ENCODE measurements at places on chromosomes 7 and 10. TPM values are rescaled to one million over a fixed set of nuclear protein-coding genes. Genes with fewer than 3 reads are reported as not detected.

GRCh38 chr7:126699707-126700106, 553.0 kb downstream of the GRM8 start:
- H3K4me3 ChIP-seq, result no peak overlapping the region
- no peaks in the 10 kb centered on the region for H3K4me1 ChIP-seq
- no peaks in the 10 kb centered on the region for H3K36me3 ChIP-seq

GRCh38 chr7:75616421-75617167, 122.1 kb downstream of the HIP1 start:
- H3K27me3 ChIP-seq, result no peaks in the 10 kb centered on the region
- no peaks in the 10 kb centered on the region for H3K36me3 ChIP-seq
- H3K4me3 ChIP-seq, result no peak overlapping the region
- no peak for DNase-seq
- H3K27ac ChIP-seq, result no peak overlapping the region

GRCh38 chr10:129760416-129760815, 203.7 kb downstream of the EBF3 start:
- peak overlapping the region; percentile 25 for H3K27ac ChIP-seq
- peaks cover 42% of the 10 kb centered on the region for H3K36me3 ChIP-seq
- DNase-seq, result no peak
- no peak overlapping the region for H3K4me3 ChIP-seq

Gene ANKRD30A
- not detected for total RNA-seq

Gene CCDC126
- 15.5 TPM for total RNA-seq

DNA sequence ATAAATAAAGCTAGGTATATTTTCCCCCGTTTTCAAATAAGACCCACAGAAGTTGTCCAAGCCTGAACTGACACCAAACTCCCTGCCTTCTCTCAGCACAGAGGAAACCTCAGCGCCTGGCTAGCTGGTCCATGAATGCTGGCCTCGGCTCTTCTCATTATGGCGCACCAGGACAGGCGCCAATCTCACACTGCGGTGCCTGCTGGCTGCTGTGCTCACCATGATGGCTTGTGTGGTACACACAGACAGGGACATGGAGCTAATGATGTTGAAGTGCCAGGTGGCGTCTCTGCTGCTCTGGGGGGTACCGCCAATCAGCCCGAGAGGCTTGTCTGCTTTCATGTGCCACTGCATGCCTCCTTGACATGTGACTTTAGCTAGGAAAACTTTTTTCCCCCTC, 43.2 kb upstream of the USP6NL start:
- no peaks in the 10 kb centered on the region for H3K27me3 ChIP-seq
- H3K4me3 ChIP-seq, result no peak overlapping the region
- peaks cover 3% of the 10 kb centered on the region for H3K4me1 ChIP-seq
- no peak overlapping the region for H3K27ac ChIP-seq
- no peak for DNase-seq
- H3K36me3 ChIP-seq, result no peaks in the 10 kb centered on the region

Gene FRG2B
- not detected for total RNA-seq

GRCh38 chr10:71585564-71586290, 133.9 kb downstream of the C10orf105 start:
- no peaks in the 10 kb centered on the region for H3K36me3 ChIP-seq
- no peak for DNase-seq
- H3K27me3 ChIP-seq, result no peaks in the 10 kb centered on the region
- H3K27ac ChIP-seq, result no peak overlapping the region
- H3K4me1 ChIP-seq, result no peaks in the 10 kb centered on the region

- H3K36me3 ChIP-seq, result no peaks in the 10 kb centered on the region
- H3K4me3 ChIP-seq, result no peak overlapping the region
- H3K27me3 ChIP-seq, result peaks cover 7% of the 10 kb centered on the region
Observed at GRCh38 chr10:113557424-113557862, 4.6 kb downstream of the HABP2 start.

DNA sequence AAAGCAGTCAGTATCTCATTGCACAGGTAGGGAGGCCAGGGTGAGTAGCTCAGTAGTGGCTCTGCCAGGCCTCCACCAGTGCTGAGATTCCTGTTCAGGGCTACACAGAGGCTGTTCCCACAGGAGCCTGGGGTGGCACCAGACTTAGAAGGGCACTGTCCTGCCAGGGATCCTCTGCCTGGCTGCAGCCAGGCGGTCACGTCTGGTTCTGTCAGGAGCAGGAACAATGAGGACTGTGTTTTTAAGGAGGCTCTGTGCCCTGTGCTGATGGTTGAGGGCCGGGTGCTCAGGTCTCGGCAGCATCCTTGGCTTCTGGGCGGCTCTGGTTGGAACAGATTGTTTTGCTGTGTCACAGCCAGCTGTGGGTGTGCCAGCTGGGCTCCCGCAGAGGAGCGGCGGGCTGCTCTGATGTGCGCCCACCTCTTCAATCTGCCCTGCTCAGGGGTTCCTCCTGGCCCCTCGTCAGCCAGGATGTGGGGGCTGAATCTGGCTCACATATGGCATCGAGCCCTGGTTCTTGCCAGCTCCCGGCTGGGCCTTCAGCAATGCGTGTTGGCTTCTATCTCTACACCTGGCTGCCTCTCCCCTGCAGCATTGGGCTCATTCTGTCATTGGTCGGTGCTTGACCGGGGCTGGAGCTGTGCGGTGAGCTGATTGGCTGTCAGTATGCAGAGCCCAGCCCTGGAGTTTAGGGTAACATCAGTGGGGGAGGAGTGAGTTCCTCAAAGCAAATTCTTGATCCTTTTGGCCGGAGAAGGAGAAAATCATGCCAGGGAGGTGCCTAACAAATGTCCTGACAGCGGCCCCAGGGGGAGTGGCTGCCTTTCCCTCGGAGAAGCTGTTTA, 41.2 kb downstream of the TACR2 start:
- no peaks in the 10 kb centered on the region for H3K27me3 ChIP-seq
- DNase-seq, result no peak
- H3K27ac ChIP-seq, result peak overlapping the region; percentile 60
- H3K4me1 ChIP-seq, result peaks cover 20% of the 10 kb centered on the region
- H3K4me3 ChIP-seq, result no peak overlapping the region

- peaks cover 10% of the 10 kb centered on the region for H3K27me3 ChIP-seq
- no peak overlapping the region for H3K4me3 ChIP-seq
- no peak for DNase-seq
Observed at GRCh38 chr7:41039386-41039953, 663.4 kb downstream of the INHBA start.
